ENCODE measurements at places on chromosomes 2 and 18.
A peak's percentile ranks its signal among the peaks of the same experiment; 100 is the strongest.

GRCh38 chr2:216885117-216885553, 25.3 kb upstream of the TNP1 start:
- DNase-seq, result no peak

DNA sequence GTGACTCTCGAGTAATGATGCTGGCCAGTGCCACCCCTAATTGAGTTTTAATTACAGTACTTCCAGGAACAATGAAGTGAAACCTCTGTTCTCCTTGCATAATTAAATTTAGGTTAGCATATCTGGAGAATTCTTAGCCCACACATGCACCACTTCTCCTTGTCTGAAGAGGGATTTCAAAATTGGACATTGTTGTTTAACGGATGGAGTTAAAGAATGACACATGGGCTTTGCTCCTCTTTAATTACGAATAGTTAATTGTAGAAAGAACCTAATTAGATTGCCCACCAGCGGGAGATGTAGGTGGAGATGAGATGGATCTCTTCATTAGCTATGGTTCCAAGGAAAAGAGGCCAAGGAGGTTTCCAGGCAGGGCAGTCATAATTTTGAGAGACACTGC, 33.1 kb upstream of the EN1 start:
- DNase-seq, result no peak

GRCh38 chr2:215435280-215435869, 493 bp downstream of the FN1 start:
- no peak for DNase-seq

GRCh38 chr2:217387776-217388387, 528.0 kb upstream of the TNP1 start:
- DNase-seq, result no peak

DNA sequence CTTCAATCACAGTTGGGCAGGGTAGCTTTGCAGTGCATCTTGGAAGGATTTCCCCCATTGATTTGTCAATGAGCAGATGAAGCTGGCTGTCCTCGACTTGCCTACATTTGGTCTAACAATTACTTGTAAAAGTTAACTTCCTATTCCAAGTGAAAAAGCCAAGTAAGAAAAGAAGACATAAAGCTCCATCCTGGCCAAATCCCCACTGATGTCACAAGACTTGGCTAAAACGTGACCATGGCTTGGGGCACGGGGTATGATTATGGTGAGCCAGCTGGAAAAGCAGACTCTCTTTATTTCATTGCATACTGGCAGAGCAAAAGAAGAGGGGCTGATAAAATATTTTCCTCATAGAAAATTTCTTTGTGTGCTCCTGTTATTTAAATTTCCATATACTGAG, 25.4 kb upstream of the PID1 start:
- DNase-seq, result no peak

DNA sequence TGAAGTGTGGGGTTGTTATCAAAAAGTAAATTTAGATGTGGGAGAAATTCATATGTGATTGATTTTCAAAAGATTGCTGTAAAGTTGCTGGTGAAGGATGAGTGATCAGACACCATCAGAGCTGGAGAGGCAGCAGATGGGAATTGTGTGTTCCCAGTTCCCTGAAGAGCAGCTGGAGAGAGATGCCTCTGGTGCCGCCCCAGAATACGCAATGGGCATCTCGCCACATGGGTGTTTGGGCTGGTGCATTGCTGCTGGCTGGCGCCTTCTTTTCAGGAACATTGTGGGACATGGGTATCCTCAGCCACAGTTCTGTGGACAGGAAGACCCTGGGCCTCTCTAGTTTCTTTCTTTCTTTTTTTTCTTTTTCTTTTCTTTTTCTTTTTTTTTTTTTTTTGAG, 11.9 kb downstream of the ATG4B start:
- no peak for DNase-seq

GRCh38 chr2:32750880-32751279, 123.0 kb downstream of the TTC27 start:
- no peak for DNase-seq

- DNase-seq, result no peak
These were observed 573.1 kb downstream of the TDRD15 start for GRCh38 chr2:21696900-21697299.

DNA sequence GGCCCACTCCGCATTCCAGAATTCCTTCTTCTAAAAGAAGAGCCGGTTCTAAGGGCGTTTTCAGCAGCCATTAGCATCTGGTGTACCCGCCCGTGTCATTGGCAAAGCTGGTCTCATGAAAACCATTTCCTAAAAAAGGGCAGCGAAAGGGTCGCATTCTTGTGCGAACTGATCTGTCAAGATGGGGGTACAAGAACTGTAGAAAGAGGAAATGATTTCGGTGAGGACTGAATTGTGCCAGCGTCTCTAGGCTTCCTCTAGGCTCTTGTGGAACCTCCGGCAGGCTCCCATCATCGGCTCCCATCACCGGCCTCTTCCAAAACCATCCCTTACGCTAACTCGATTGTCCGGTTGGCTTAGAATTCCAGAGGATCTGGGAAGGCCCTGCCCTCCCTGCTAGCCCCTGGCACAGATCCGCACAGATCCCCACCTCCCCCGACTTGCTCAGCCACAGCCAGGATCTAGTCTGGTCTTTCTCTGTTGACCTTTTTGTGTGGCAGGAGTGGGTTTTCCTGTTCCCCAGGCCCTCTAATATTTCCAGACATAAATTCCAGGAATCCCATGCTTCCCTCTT, 1.3 kb downstream of the RAB31 start:
- DNase-seq, result no peak

DNA sequence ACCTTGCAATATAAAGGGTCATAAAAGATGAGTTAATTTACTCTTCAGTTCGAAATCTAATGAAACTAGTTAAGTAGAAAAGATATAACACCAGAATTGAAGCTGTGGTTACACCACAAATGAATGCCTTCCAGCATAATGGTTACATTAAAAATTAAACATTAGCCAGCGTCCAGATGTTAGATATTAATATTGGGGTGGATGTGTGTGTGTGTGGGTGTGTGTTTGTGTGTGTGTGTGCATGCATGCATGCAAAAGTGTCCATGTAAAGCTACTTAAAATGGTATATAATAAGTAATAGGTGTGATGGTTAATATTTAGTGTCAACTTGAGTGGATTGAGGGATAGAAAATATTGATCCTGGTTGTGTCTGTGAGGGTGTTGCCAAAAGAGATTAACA, 170.4 kb upstream of the FN1 start:
- DNase-seq, result no peak

DNA sequence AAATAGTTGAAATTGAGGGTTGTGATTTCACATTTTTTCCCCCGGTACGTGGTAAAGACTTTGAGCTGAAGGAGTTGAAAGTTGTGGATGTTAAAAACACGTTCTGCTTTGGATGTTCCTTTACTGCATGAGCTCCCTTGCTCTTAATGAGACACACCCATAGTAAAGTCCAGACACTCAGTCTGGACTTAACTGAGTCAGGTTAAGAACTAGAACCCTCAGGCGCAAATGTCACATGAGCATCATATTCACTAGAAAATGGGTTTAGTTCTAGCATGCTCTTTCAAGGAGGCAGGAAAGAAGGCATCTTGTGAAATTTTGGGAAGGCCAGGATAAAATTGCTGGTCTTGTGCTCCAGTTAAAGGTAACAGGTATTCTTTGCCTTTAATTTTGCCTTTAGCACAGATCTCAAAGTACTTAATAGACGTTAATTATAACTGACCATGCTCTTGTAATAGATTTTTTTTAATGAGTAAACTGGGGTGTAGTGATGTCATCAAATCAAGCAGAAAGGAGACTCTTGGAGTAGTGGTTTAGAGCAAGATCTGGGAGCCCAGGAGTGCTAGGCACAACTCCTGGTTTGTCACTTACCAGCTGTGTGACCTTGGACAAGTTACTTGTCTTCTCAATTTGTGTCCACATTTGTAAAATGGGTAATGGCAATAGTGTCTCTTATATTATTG, 20.6 kb downstream of the ITGA6 start:
- DNase-seq, result no peak

- DNase-seq, result peak; percentile 64
These were observed 88.7 kb upstream of the ATL2 start for GRCh38 chr2:38465789-38466127.

- DNase-seq, result no peak
These were observed 474.9 kb upstream of the TCF4 start for GRCh38 chr18:56062931-56063330.
